ENCODE measurements at places on chromosomes 3 and 15.

GRCh38 chr3:46993292-46993691, 13.8 kb downstream of the NBEAL2 start:
- DNase-seq, result no peak

GRCh38 chr3:189941679-189942078, 179.0 kb downstream of the P3H2 start:
- no peak for DNase-seq

GRCh38 chr3:195270079-195270816, 711 bp downstream of the XXYLT1 start:
- DNase-seq, result peak; percentile 13

GRCh38 chr3:9260305-9260704, 10.9 kb upstream of the SRGAP3 start:
- no peak for DNase-seq

DNA sequence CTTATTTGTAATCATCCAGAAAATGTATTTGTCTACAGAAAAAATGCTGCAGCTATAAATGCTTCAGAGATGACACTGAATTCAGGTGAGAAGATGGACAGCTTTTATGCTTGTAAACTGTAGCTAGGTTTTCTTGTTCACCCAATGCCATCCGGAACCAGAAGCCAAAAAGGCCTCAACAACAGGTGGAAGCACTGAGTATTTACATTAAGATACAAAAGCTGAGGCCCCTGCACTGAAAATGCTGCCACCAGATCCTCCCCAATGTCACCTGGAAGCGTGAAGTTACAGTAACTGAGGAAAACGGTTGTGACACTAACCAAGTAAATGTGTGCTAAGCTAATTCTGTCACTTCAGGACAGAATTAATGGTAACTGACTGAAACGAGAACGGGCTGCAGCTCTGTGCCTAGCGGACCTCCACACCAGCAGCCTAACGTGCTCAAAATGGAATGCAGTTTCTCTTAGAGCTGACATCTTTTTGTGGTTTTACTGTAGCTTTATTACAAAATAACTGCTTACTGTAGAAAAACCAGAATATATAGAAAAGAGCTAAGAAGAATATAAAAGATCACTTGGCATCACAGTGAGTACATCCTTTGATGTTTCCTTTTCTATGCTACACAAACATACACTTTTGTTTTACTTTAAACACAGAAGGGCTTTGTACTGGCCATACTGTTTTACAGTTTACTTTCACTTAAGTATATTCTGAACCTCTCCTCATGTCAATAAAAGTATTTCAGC, 7.6 kb downstream of the CHSY1 start:
- DNase-seq, result no peak

GRCh38 chr3:27326202-27326601, 43.0 kb downstream of the NEK10 start:
- DNase-seq, result no peak

DNA sequence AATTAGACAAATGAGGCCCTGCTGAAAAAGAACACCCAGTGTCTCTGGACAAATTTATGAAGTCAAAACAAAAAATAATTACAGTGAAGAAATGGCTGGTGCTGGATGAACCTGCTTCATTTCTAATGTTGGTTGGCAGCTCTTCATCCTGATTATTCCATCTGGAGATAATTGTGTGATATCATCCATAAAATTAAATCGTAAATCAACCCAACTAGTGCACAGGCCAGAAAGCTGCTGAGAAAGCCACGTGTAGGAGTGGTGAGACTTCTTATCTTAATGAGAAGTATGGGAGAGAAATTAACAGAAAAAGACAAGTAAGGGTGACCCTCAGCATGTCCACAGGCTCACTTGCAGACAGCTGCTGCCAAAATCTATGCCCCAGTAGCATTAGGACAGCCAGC, 465.2 kb upstream of the TGFBR2 start:
- no peak for DNase-seq

DNA sequence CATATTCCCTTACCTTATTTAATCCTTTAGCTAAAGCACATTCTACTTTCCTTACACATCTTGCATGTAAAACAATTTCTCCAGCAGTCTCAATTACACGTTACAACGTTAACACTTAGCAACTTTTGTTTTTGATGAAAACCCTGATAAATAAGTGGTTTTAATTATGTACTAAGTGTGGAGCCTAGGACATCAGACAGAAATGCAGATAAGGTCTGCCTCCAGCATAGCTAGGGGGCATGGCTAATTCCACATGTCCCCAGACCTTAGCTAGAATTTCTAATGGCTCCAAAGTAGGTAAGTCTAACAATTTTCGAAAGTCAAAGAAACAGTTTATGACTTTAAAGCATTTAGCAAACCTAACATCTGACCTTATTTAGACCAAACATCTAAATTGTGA, 77.4 kb upstream of the TERB2 start:
- DNase-seq, result no peak

- DNase-seq, result no peak
Measured at GRCh38 chr15:92617549-92618520, 37.7 kb downstream of the FAM174B start.

DNA sequence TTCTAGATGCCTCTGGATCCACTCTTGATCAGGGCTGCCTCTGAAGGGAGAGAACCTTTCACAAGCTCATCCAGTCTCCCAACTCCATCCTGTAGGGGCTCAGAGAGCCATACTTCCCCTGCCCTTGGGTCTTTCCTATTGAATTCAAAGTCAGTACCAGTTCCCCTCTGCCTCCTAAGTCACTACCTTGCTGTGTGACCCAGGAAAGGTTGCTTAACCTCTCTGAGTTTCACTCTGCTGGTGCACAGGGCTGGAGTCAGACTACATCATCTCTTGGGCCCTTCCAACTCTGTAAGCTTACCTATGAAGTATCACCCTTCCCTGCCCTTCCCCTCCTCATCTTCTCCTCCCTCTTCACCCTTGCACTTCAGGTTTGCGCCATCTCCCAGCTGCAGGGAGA, 117.9 kb downstream of the MEGF11 start:
- no peak for DNase-seq
